ENCODE measurements at places on chromosomes 4 and X.

GRCh38 chrX:15336023-15336413 is 695 bp upstream of the PIGA start:
- DNase-seq, result no peak

- no peak for DNase-seq
These were observed 56.6 kb upstream of the ALB start for GRCh38 chr4:73347497-73347896.

- DNase-seq, result no peak
These were observed 195.5 kb upstream of the VEGFC start for GRCh38 chr4:176988226-176988625.

GRCh38 chr4:28221536-28221935 is 1360.9 kb downstream of the STIM2 start:
- no peak for DNase-seq

DNA sequence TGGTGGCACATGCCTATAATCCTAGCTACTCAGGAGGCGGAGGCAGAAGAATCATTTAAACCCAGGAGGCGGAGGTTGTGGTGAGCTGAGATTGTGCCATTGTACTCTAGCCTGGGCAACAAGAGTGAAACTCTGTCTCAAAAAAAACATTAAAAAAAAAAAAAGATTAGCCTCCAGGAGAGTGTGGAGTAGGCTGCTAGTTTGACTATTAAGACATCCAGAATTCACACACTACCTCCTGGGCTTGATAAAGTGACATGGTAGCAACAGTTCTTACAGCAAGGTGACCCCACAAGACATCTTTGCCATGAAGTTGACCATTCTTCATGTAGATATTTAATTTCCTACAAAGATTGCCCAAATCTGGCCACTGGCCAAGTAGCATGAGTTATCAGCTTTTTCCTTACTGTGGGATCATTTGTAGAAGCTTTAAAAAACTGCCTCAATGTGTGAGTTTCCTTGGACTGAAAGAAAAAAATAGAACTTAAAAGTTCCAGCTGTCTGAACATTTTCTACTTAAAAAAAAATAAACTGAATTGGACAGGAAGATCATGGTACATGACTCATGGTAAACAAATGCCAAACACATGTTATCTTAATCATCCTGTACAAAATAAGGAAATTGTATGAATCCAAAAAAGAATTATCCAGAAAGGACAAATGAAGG is 35.3 kb upstream of the SPRY1 start:
- no peak for DNase-seq

DNA sequence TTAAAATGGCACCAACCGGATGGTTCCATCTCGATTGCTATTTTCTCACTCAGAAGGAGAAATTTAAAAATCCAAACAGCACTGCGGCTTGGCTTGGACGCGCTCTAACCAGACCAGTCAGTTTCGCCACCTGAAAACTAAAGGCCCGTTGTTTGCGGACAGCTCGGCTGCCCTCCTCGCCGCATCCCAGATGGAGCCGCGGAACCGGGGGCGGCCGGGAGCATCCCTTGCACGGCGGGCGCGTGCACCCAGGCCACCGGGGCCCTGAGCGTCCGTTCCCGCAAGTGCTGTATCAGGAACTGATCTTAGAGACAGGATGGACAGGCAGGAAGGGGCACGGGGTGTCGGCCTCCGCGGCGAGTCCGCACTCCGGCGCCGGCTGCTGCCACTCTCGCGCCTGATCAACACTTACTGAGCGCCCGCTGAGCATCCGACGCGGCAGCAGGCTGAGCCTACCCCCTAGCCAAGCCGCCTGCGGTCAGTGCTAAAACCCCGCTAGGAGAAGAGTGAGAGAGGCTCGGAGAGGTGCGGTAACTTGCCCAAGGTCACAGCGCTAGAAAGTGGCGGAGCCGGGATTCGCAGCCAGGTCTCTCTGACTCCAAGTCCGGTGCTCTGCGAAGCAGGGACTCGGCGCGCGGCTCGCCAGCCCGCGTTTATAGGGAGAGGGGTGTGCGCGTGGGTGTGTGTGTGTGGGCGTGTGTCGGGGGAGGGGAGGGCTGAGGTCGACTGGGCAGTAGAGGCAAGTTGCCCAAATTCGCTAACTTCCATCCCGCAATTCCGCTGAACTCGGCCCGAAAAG is at the start of gene CITED1:
Gene CITED1 (minus strand): TSS at position 629 of the 799 bp plus-strand sequence. CDS start 3,045 bp downstream, outside the sequence.
- no peak for DNase-seq

GRCh38 chr4:135371137-135371536 is 1169.5 kb upstream of the PABPC4L start:
- no peak for DNase-seq

GRCh38 chr4:124902001-124902515 is 189.5 kb upstream of the ANKRD50 start:
- no peak for DNase-seq

DNA sequence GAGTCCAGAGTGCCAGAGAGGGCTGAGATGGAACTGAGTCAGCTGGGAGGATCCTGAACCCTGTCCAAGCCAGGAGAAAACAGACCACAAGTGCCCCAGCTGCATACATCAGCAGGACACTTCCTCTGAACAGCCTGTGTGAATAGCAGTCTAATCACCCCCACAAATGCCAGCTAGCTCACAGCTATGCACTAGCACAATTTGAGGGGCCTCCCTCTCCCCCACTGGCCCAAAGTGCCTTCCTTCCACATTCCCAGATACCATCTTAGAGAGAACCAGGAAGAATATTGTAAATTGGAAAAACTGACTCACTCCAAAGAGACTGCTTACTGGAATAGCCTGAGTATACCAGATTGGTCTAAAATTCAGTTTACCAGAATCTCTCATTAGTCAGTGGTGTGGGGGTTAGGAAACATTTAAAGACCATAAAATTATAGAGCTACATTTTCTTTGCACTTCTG is 292.6 kb upstream of the KLF3 start:
- DNase-seq, result no peak

DNA sequence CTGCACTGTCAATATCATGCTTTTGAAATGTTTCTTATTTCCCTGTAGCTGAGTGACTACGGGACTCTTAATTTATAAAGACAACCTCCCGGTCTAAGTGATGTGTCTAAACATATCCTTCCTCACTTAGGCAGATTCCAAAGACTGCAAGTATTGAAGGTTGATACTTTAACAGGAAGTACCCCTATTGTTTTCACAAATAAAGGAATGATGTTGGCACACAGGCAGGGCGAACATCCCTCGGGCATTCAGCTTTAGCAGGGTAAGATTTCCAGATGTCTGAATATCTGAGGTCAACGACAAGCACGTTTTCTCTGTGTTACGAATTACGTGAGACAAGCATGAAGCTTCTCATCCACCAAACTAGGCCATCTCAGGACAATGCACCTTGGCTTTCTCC is 638.0 kb upstream of the FRG1 start:
- no peak for DNase-seq

- DNase-seq, result no peak
These were observed 1347.1 kb upstream of the PABPC4L start for GRCh38 chr4:135548711-135549110.

GRCh38 chr4:14096396-14096965 is 469.0 kb upstream of the BOD1L1 start:
- DNase-seq, result no peak

GRCh38 chr4:3385711-3386420 is 55.9 kb upstream of the HGFAC start:
- DNase-seq, result no peak

- DNase-seq, result no peak
These were observed 138.4 kb upstream of the GALNTL6 start for GRCh38 chr4:171674781-171675180.

GRCh38 chr4:41644915-41645295 is 103.6 kb downstream of the PHOX2B start:
- DNase-seq, result no peak

DNA sequence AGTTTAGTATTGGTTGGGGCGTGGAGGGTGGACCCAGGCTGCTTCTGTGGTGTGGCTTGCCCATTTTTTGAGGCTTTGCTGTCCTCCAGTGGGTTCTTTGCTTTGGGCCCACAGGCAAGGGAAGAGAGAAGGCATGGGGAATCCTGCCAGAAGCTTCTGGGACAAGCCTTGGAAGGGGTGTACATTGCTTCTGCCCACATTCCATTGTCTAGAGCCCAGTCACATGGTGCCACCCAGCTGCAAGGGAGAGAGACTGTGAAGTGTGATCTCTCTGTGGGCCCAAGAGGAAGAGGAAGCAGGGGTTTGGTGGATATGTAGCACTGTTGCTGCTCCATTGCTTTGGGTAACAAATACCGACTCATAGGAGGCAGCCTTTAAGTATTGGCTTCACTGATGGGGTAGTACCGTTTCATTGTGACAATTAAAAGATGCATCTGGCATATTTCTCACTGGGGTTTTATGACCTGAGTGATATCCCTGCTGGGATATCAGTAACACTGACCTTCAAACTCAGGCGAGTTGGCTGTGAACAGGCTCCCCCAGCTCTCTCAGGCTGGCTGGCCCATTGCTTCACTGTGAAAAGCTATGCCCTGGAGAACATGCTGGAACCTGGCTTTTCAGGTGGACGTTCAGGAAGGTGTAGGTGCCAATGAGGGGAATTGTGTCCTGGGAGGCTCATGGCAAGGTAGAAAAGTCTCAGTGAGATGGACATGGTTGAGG is 85.9 kb downstream of the CLDN34 start:
- no peak for DNase-seq

GRCh38 chr4:41989994-41990364 is 351 bp upstream of the SLC30A9 start:
- DNase-seq, result no peak

DNA sequence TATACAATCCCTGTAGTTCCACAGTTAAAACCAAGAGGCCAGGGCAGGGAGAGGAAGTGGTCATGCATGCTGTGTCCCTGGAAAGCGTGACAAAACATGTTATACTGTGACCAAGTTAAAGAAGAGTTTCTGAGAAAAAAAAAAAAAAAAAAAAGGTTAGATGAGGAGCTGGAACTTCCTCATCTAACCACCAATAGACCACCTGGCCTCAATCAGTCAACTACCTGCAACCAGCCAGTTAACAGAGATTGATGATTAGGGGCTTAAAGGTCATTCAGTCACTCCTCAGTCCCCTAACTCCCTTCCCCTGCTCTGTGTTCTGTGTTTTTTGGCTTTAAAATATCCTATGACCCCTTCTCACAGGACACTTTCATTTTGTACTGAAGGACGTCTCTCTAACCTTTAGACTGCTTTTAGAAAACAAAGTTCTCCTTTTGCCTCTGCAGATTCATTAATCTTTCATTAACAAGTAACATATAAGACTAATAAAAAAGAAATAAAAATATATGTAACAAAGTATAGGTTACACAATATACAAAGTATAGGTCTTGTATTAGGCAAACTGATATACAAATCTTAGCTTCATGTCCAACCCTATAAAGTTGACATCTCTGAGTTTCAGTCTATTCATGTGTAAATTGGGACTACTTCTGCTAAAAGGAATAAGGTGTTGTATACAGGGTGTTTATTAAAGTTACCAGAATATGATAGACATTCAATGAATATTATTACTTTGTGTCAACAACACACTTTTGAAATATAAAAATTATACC is 179.1 kb upstream of the NDST4 start:
- DNase-seq, result no peak

- no peak for DNase-seq
These were observed 46.8 kb downstream of the UCHL1 start for GRCh38 chr4:41303372-41304118.

DNA sequence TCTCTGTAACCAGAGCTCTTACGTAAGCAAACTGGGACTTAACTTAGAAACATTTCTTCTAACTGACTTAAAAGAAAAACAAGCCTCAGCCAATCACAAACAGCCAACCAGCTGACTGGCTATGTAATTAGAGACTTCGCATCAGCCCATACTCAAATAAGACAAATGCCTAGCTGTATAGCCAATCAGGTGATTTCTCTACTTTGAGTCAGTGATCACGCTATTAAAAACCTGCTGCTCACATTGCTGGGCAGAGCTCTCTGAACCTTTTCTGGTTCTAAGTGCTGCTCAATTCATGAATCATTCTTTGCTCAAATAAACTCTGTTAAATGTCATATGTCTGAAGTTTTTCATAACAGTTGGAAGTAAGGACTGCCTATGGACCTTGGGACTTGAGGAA is 9.9 kb upstream of the SMIM10L2A start:
- DNase-seq, result no peak

DNA sequence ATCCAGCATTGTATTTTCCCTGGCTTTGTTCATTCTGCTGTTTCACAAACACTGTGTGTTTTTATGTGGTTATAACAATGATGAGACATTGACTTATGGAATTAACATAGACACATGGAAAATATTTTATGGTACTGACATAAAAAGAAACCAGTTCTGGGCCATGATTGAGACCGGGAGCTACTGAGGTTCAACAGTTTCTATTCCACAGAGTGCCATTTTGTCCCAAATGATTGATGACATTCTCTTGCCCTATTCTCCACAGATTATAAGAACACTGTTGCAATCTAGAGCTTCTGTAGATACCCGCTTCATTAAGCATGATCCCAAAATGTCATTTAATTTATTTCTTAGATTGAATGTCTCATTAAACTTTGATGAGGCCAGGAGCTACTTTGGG is 326.8 kb downstream of the RPA4 start:
- no peak for DNase-seq

GRCh38 chr4:73606465-73606974 is 13.7 kb downstream of the RASSF6 start:
- no peak for DNase-seq

DNA sequence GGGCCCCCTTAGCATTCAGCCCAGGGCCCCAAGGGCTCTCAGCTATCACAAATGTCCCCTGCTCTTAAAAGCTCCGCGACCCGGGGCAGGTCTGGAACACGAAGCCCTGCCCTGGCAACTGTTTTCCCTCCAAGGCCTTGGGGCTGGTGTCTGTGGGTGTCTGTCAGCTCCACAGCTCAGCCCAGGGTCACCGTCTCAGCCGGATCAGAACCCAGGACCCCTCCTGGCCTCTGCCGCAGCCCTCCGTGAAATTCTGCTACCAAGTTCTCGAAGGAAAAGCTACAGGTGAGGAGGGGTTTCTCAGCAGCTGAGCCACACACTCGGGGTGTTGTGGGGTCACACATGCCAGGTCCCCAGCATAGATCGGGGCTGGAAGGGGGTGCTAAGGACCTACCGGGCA is 61.2 kb downstream of the ACOX3 start:
- DNase-seq, result no peak

GRCh38 chrX:135432453-135432852 is 10.7 kb downstream of the SMIM10L2A start:
- DNase-seq, result no peak

DNA sequence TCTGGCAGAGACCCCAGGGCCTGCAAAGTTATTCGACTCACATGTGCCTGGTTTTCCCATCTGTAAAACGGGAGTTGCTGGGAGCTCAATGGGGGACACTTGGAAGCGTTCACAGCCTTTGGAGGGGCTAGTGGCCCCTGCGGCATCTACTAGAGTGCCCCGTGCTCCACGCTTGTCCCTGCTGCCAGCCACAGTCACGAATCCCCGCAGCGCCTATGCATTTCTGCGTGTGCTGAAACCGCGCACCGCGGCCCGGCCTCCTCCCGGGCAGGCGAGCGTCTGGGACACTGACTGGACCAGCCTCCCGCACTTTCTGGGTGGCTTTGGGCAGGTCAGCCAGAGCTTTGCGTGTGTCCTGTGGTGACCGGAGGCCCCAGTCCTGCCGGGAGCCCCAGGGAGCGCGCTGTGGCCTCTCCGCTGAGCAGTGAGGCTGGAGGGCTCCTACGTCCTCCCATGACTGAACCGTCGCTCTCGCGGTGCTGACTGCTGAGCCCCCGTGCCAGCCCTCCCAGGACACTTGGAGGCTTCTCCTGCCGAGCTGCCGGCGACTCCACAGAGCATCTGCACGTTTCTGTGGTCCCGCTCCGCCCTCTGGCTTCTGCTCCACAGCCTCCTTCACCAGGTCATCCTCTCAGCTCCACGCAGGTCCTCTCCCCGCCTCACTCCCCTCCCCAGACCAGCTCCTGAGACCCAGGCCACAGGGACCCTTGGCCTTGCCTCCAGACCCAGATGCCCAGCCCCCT is 36.3 kb downstream of the PIGG start:
- DNase-seq, result no peak

All from GM12891 (cell line).